ENCODE measurements at places on chromosomes 5 and 9.

- no peak for DNase-seq
These were observed 5.9 kb downstream of the SSNA1 start for GRCh38 chr9:137194388-137194787.

DNA sequence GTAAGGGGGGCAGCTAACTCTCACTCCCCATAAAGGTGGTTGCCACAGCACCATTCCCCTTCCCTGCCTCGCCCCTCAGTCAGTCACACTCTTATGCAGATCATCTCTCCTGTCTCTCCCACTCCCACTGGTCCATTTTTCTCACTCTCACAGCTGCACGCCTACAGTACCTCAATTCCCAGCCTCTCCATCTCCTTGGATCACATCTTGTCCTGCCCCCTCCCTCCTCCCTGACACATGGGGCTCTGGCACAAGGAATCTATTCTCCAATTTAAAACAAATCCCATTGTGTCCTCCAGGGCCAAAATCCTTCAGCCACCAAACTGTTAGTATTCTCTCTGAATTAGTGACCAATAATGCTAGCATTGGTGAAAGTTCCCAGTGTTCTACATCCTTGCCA lies 114.4 kb downstream of the AUH start:
- no peak for DNase-seq

DNA sequence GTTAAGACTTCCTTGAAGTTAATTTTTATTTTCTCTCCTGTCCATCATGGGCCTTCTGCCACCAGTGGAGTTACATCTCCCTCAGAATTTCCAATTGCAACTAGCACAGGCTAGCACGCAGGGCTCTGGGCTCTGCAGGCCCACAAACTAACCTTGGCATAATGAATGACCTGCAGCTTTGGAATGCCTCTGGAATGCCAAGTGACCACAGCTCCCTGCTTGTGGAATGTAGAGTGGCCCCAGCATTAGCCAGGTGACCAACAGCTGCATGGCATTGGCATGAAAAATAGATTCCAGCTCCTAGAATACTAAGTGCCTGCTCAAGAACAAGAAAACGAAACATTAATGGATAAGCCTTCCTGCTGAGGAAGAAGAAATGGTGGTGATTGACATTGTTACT lies 726.1 kb downstream of the BRINP1 start:
- DNase-seq = no peak

- no peak for DNase-seq
These were observed 66.3 kb upstream of the TMEM215 start for GRCh38 chr9:32716955-32717543.

GRCh38 chr5:64811050-64811640 lies 42.4 kb downstream of the CWC27 start:
- no peak for DNase-seq

GRCh38 chr9:5052838-5053237 lies 67.8 kb downstream of the JAK2 start:
- DNase-seq = no peak

Measured in stimulated activated CD8-positive, alpha-beta memory T cell treated with anti-CD3 and anti-CD28 coated beads, Interleukin-15, amount 100 ng/mL, for 1 hour (primary cell).